Thymus (tissue), 14 donors: ENCODE measurements at places on chromosomes 6 and 20.

- no peak for DNase-seq
These were observed 14.3 kb downstream of the ZBP1 start for GRCh38 chr20:57605878-57606277.

DNA sequence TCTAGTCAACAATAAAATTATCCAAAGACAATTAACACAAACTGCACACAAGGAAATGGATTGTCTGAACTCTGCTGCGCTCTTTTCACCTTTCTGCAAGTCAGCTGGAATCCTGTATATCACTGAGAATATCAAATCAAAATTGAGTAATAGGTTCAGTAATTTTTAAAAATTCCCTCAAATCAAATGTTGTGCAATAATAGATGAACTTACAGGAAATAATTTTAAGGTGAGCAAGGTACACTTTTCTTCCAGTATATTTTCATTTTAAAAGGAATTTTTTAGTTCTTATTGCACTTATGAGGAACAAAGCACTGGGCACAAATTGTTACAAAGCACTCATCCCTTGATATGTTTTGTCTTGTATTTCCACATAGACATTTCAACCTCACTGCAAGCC, 1.2 kb downstream of the SAYSD1 start:
- no peak for DNase-seq

DNA sequence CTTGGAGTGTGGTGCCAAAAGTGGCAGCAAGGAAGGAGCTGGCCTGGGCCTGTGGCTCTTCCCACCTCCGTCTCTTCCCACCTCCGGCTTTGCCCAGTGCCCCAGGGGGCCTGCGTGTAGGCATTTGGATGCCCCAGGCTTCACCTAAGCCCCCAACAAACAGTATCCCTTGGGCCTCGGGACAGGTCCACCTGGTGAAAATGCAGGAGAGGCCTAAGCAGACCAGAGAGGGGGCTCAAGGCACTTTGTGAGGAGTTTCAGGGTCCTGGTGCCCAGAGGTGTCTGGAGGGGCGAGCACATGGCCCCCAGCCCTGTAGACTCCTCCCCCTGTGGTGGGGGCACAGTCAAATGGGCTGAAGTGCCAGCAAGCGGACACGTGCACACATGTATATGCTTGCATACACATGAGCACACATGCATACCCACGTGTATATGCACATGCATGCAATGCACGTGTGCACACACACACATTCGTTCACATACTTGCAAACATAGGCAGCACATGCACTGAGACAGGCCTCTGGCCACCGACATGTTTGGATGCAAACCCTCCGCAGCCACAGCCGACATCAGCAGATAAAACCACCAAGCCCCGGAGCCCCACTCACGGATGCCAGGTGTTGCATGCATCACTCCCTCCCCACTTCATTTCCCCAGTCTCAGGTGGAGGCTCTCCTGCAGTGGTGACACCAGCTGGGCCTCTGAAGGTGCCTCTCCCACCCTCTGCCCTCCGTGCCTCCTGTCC, 124.5 kb downstream of the TAF4 start:
- no peak for DNase-seq

DNA sequence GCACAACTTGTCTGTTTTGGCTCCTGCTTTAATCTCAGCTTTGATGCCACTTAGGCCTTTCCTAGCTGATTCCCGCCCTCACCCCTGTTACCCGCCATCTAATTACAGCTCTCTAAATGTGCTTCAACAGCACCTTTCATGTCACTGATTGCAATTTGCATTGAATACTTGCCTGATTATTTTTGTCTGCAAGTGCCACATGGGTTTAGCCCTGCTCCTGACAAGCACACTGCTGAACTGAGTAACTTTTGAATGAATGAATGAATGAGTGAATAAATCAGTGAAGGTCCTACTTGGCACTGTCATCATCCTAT, 591 bp upstream of the DCBLD1 start:
- DNase-seq, result no peak

DNA sequence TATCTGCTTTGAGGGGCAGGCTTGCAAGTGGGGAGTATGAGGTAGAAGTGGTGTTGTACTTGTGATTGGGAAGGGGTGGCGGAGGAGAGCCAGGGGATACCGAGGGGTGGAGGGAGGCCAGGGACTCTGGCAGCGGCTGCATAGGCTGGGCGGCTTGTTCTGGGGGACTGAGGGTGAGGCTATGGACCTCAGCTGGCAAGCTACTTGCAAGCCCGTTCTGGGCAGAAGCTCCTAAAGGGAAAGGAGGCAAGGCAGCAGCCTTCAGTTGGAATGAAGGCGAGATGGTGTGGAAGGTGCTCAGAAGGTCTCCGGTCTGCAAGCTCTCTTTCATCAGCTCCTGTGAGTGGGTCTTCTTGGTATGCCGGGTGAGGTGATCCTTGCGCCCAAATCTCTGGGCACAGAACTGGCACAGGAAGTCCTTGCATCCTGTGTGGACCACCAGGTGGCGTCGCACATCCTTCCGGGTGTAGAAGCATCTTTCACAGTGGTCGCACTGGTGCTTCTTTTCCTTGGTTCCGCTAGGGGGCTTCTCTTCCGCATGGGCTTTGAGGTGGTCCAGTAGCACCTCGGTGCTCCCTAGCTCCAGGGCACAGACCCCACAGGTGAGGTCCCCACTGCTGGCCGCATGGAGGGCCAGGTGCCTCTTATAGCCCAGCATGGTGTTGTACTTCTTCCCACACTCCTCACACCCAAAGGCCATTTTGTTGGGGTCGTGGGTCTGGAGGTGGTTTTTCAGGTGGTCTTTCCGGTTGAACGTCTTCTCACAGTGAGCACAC, 66.0 kb downstream of the PLAGL1 start:
- peak; percentile 70 for DNase-seq

- peak; percentile 61 for DNase-seq
These were observed 81.7 kb upstream of the NFATC2 start for GRCh38 chr20:51624157-51624731.

GRCh38 chr6:37477656-37478435, 21.8 kb downstream of the CCDC167 start:
- DNase-seq, result no peak

DNA sequence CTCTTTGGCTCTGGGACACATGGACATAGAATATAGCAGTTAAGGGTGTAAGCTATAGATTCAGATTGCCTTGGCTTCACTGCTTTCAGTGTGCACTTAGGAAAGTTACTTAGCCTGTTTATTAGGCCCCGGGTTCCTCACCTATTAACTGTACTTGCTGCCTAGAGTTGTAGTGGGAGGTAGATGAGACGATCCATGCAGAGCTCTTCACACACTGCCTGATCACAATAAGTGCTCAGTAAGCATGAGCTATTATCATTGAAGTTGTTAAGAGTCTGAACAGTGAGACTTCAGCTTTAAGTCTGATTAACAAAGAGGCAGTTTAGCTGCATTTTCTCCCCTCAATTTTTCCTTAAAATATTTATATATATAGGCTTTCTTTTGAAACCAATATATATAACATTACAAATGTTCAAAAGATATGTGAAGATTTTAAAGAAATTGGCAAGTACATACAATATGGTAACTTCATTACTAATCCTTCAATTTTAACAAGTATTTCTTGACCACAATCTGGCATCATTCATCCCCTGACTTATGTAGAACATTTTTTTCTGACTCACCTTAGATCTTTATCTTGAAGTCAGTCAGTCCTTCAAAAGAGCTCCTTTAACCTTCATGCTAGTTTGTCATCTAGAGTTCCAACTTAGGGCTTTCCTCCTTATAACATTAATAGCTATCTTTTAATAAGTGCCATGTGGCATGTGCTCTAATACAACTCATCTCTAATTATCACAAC, 20.5 kb upstream of the SUPT3H start:
- DNase-seq, result no peak

DNA sequence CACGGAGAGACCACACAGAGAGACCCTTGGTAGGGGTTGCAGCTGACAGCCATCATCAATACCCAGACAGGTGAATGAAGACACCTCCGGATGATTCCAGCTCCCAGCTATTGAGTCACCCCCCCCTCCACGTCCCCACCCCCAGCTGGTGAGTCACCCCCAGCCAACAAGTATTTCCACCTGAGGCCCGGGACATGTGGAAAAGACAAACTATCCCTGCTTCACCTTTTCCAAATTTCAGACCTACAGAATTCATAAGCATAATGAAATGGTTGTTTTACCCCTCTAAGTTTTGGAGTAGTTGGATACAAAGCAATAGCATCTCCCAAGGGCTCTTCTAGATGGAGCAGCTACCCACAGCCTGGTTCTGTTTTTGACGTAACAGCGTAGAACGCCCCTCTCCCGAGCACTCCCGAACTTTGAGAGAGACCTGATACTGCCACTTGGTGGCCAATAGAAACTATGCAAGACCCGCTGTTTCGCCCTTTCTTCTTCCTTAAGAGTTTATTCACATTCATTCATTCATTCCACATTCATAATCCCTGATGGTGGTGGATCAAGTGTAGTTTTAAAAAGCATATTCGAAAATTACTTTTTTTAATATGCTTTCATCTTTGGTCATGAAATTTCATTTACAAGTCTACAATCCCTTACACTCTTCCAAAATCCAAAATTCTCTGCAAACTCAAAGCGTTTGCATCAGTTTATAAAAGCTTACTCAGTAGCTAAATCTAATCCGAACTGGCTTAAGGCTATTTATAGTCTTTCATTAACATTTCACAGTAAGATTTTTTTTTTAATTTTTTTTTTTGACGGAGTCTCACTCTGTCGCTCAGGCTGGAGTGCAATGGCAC, 15.1 kb upstream of the PPP1R16B start:
- no peak for DNase-seq

DNA sequence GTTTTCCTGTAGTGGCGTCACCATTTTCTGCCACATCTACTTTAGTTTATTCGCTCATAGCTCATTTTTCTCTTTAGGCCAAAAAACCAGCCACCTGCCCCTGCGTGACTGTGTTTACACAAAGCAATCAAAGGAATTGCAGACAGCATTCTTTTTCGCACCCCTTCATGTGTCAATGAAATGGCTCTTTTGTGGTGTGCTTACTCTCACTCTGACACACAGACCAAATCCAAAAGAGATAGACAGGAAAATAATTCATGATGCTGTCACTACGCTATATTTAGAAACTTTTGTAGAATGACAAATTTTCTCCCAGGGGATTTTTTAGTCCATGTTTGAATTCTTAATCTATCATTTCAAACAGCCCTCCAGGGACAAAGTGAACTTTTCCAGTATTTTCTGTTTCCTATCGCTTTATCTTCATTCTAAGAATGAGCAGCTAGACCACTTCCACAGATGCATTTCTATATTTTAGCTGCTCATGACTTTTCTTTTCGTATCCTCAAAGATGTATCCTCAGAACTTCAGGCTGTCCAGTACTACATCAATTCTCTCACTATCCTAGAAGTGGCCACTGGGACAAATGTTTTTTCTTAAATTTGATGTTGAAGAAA, 37.9 kb upstream of the KHDRBS2 start:
- DNase-seq, result no peak

- DNase-seq, result peak; percentile 36
These were observed 42.6 kb downstream of the UQCC2 start for GRCh38 chr6:33668914-33669313.

DNA sequence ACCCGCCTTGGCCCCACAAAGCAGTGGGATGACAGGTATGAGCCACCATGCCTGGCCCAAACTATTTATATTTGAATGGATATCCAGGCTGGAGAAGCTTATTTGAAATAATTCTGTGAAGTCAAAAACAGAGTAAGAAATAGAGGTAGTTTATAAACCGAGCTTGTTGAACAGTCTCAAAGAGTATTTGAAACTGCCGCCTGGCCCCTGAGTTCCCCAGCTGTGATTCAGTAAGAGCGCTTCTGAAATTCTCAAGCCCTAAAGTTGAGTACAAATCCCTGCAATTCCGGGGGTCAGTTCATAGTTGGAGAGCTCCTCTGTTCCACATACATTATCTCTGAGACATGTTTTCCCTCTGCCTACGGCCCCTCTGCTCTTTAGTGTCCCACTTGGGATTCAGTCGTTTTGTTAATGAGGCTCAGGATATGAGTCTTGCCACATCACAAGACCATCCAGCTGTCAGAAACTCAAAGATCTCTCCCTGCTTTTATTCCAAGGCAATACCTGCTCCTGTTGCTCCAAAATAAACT, 127.8 kb downstream of the SOD2 start:
- DNase-seq, result no peak

DNA sequence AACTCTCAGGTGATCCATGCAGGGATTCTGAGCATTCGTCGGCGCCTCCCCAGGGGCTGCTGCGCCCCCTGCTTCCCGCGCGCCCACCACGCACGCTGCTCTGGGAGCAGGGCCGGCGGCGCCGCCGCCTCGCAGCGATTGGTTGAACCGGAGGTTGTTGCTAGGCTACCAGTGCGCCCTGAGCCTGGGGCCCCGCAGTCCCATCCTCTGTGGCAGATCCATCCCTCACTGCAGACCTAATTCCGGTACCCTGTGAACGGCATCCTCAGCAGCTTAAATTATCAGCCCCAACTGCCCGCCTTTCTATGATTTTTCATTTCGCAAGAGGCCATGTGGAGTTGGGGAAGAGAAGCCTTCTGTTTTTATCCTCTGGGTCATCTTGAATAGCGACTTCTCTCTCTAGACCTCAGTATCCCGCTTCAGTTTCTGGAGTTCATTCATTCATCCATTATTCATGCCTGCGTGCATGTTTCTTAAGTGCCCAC, 15.4 kb downstream of the PNPLA1 start:
- no peak for DNase-seq

DNA sequence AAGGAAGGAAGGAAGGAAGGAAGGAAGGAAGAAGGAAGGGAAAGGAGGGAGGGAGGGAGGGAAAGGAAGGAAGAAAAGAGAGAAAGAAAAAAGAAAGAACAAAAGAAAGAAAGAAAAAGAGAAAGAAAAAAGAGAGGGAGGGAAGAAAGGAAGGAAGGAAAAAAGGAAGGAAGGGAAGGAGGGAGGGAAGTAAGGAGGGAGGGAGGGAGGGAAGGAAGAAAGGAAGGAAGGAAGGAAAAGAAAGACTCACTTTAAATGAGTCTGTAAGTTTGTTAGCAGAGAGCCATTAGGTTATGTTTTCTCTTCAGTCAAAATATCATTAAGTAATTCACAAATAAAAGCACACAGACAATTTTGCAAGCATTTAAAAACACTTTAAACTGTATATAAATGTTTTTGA, 44.0 kb upstream of the SASH1 start:
- DNase-seq, result no peak

DNA sequence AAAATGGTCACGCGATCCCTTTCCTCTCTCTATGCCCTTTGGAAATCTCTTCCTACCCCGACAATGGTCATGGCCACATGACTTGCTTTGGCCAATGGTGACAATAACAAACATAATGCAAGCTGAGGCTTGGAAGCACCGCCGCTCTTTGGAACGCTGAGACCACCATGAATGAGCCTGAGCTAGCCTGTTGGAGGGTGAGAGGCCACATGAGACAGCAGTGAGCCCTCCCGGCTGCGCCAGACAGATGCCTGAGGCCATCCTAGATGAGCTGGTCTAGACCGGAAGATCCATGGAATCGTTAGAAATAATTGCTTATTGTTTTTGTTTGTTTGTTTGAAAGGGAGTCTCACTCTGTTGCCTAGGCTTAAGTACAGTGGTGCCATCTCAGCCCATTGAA, 64.2 kb downstream of the STK35 start:
- no peak for DNase-seq

GRCh38 chr6:134593887-134594286, 276.0 kb upstream of the SGK1 start:
- no peak for DNase-seq

GRCh38 chr6:17469006-17469832, 75.8 kb downstream of the CAP2 start:
- no peak for DNase-seq
